ENCODE measurements at places on chromosomes 1 and 21.

DNA sequence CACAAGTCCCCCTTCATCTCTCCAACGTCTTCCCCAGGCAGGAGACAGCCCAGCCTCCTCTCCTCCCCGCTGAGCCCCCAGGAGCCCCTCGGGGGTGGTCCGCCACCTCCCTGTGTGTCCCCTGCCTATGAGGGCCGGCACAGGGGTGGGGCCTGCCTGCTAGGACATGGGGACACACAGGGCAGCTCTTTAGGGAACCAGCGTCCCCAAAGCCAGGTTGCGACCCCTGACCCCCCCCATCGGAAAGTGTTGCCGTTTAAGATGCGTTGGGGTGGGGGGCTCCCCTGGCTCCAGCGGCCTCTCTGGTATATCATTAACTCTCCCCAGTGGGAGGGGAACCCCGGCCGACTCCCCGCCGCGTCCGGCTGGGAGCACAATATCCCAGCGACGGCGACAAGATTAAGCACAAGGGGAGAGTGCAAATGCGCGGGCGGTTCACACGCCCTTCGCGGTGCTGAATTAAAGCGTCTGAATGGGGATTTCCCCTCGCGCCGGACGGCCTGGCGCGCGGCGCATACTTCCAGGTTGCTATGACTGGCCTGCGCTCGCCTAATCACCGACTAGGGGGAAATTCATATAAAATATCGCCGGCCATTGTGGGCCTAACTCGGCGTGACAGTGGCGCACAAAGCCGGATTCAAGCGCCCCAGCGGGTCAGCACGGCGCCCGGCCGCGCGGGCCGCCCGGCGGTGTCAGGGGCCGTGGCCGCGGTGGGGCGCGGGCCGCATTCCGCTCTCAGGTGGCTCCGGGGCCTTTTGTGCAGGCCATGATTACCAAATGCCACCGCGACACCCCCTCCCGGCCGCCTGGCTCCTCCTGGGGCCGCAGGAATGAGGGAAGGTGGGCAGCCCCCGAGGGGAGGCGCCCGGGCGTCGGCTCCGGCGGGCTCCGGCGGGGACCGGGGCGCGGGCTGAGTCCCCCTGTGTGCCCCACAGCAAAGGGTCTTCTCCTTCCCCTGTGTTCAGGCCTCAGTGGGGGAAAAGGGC, 30.9 kb downstream of the WNT3A start:
- DNase-seq: no peak

DNA sequence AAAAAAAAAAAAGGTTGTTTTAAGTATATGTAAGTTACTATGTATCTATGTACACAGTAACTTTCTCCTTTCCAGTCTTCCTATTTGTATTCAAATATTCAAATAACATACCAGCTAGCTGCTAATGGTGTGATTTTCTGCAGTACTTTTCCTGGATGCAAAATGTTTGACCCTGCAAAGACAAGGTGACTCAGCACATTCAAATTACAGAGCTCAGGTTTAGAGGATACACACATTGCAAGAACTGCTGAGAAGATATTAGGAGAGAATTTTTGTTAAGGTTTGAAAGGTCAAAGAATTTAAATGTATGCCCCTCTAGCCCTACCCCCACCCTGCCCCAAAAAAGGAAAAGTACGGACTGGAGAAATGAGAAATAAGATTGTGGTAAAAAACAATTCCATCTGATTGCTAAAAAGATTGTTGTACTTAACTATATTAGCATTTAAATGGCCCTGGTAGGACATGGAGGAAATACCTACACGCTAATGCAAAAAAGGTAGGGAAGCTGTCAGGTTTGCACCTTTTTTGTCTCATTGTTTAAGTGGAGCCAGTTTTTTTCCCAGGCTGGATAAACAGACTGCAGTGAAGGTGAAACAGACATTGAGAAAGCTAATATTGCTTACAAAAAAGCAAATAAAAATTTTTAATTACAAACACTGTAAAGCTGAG, 45.6 kb downstream of the ZNF281 start:
- DNase-seq: no peak

GRCh38 chr1:61083807-61084440, 1.6 kb downstream of the NFIA start:
- no peak for DNase-seq

DNA sequence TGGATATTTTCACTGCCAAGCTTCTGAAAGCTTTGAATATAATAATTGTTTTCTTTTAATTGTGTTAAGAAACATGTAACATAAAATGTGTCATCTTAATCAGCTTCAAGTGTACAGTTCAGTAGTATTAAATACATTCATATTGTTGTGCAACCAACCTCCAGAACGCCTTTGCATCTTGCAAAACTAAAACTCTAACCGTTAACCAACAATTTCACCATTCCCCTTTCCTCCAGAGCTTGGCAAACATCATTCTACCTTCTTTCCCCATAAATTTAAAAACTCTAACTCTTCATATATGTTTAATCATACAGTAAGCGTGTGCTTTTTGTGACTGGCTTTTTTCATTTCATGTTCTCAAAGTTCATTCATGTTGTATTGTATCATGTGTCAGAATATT, 2.1 kb downstream of the MNDA start:
- DNase-seq: no peak

DNA sequence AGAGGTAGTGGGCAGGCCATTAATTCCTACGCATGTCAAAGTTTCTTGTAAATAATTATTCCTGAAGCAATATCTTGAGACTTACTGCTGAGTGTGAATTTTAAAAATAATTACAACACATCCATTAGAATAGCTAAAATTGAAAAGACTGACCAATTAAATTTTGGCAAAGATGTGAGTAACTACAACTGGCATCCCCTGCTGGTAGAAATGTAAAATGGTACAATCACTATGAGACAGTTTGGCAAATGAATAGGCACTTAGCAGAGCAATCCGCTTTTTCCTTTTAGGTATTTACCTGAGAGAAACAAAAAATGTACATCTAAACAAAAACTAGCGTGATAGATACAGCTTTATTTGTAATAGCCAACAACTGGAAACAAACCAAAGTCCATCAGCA, 798.9 kb downstream of the BRINP3 start:
- no peak for DNase-seq

GRCh38 chr1:109783436-109783835, 19.7 kb upstream of the EPS8L3 start:
- peak; percentile 70 for DNase-seq

DNA sequence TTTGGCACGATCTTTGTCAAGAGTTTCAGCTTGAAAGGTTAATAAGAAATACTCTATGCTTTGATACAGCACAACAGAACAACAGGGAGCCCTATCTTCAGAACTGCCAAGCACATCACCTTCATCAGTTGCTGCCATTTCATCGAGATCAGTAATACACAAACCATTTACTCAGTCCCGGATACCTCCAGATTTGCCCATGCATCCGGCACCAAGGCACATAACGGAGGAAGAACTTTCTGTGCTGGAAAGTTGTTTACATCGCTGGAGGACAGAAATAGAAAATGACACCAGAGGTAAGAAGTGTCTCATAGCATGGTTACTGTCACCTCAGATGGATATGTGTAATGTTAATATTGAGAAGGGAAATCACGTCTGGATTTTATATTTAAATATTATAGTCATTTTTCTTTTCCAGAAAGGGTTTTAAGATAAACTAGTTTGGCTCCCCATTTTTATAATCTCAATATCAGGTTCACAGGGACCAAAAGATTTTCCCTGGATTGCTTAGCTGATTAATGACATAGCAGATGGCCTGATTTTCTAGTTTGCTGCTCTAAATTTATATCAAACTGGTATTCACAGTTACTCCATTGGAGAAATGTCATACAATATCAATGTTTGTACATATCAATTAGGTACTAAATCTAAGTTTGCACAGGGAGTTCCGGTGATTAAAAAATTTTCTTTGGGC, 97.3 kb downstream of the USP25 start:
- no peak for DNase-seq

GRCh38 chr1:226027538-226028217, 28.5 kb upstream of the SDE2 start:
- no peak for DNase-seq

DNA sequence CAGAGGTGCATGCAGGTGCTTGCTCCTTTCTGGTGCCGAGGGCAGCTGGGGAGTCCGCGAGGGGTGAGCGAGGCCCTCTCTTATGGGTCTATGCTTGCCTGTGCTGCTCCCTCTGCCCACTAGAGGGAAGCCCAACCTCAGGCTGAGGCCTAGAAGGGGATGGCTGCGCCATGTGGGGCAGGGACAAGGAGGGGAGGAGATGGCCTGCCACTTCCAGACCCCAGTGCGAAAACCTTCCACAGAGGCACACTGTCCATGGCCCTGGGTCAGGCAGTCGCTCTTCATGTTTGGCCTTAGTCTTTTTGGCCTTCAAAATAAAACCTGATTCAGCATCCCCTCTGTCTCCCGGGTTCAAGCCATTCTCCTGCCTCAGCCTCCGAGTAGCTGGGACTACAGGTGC, 14.0 kb downstream of the RHBG start:
- peak; percentile 46 for DNase-seq

DNA sequence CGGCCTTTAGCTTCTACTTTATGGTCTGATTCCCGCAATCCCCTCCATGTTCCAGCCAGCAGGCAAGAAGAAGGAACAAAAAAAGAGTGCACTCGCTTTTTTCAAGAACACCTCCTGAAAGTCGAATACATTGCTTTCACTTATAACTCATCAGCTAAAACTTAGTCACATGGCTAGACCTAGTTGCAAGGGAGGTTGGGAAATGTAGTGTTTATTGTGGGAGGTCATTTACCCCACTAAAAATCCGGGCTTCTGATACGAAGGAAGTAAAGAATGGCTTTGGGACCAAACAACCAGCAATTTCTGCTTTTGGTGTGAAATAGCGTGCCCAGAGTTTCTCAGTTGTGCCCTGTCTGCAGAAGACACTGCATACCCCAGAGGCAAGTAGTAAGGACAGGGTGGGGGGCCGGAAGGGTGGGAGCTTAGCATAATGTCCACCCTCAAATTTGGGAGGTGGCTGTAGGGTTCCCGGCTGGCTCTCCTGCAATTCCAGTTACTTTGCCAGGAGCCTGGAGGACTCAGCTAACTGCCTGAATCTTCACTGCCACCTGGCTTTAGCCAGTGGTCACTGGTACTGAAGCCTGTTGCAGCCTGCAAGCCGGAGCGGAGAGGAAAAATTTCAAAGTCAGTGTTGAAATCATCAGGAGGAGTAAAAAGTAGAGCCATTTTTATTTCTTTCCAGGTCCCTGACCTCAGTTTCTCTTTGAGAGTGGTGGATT, 57.7 kb upstream of the F3 start:
- peak; percentile 58 for DNase-seq

DNA sequence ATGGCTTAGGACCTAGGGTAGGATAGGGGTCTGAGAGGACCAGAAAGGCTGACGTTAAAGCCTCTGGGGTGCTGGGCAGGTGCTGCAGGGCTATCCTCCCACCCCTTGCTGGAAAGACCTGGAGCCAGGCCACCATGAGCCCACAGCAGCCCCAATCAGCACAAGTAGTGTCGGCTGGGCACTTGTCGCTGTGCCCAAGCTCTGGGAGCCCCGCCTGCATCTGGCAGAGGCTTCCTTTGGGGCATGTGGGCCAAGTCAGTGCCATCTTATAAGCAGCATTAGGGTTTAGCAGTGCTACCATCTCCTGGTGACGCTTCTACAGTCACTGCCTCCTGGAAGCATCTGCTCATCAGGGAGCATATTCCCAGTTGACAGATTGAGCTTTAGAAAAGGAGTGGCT, 31.3 kb downstream of the MAN1C1 start:
- no peak for DNase-seq

GRCh38 chr1:155003766-155004351, 1.3 kb downstream of the ZBTB7B start:
- no peak for DNase-seq

DNA sequence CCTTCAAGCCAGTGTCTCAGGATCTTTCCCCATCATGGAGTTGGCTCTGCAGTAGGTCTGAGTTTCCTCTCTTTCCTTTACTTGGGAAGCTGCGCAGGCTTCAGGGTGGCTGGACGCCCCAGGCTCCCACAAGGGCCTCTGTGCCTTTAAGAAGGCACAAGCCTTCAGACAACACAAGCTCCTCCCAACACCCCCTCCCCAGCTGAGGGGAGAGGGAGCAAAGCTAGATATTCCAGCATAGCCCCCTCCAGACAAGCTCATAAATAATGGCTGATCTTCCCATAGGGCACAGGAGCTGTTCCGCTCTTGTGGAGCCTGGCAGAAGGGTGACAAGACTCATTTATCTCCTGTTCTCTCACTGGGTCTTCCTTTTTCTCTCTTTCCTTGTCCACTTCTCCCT, 27.9 kb upstream of the ATP2B4 start:
- DNase-seq: no peak

GRCh38 chr21:44949161-44949778, 9.4 kb downstream of the SLX9 start:
- DNase-seq: no peak
